HT-29 (cell line): ENCODE measurements at places on chromosomes 12 and 14.

DNA sequence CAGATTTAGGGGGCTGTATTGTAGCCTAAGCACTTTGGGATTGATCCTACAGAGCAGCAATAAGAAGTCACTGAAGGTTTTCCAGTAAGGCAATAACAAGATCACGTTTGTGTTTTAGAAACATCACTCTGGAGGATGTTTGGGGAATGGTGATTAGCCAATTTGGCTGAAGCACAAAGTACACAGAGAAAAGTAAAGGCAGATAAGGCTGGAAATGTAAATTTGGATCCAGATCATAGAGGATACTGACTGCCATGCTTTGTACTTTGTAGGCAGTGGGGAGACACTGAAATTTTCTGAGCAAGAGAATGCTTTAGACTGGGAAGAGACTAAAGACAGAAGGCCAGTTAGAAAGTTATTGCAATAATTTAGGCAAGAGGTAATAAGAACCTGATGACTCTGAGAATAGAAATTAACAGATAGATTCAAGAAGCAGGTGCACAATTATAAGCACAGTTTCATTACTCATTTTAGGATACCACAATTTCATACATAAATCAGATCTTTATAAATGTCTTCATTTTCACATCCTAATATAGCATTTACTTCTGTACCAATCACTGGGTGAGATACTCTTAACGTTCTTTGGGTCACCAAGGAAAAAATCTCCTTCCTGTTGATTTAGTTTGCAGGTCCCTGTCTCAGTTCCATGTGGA is 314.5 kb upstream of the GARIN6 start:
- no peak for DNase-seq

DNA sequence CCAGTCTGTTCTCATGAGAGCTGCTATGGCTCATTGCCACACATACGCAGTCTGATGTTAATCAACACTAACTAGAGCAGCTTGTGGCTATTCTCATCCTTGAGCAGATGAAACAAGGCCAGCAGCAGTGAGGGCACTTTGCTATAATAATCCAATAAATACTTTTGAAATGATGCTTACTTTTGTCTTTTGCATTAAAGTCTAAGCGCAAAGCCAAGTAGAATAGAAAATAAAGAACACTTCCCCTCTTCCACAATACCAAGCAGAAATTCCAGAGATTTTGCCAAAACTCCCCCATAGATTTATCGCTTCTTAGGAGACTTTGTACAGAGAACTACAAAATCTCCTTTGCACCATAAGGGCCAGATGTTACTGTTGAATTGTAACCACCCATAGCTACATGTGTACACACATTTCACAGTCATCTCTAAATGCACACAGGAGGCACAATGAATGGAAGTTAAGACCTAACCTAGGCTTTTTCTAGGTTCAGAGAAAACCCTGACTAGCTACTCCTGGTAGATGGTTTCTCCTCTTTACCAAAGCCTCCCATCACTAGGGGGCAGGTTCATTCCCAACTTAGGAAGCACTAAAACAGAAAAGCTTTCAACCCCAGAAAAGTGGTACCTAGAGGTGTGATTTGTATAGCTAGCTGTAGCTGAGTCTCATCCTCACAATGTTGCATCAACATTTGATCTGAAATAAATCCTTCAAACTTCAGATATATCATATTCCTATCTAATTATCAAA is 119.3 kb downstream of the HMGA2 start:
- DNase-seq: no peak

- no peak for DNase-seq
These were observed 18.3 kb downstream of the AEBP2 start for GRCh38 chr12:19457561-19457960.

- no peak for DNase-seq
These were observed 10.8 kb upstream of the OR11G2 start for GRCh38 chr14:20179880-20180279.

DNA sequence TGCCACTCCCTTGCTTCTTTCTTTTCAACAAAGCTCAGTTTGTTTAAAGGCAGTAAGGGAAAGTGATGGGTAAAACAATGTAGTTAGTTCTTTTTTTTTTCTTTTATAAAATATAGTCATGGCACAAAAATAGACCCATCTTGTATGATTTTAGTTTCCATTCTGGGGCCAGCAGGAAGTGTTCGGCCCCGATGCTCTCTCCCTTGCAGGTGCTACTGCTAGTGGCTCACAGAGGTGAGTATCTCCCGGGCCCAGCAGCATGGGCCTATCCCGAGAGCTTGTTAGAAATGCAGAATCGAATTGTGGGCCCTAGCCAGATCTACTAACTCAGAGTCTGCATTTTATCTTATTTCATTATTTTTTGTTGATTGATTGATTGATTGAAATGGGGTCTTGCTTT is 78.7 kb downstream of the SYNE3 start:
- DNase-seq: no peak

DNA sequence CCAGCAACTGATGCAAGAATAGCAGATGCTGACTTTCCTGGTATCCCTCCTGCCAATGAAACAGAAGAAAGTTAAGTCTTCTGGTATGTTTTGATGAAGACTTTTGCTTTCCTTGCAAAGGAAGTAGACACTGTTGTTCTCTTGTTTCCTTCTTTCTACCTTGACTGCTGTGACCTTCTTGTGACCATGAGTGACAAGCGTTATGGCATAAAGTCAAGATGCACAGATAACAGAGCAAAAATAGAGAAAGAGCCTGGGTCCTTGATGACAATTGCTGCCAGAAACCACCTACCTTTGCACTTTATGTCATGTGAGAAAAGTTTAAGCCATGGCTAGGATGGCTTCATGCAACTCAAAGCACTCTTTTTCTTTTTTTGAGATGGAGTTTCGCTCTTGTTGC is 49.2 kb upstream of the LTA4H start:
- DNase-seq: no peak

DNA sequence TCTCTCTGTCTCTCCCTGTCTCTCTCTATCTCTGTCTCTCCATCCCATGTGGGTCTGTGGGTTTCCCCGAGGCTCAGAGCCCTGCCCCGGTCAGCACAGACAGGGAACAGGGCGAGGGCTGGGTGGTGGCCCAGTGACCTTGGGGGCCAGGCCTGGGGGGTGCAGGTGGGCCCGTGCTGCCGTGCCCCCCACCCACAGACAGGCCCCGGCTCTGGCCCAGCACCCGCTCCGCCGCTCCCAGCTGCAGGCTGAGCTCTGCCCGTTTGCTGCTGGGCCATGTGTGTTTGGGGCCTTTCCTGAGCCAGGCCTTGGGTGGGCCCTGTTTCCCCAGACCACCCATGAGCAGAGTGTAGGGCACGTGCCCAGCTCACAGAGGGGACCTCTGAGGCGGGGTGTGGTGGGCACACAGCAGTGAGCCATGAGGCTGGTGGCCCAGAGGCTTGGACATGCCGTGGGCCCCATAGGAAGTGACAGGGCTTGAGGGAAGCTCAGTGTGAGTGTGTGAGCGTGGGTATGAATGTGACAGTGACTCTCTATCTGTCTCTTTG is 51.0 kb downstream of the TMEM121 start:
- DNase-seq: no peak
